ENCODE measurements at places on chromosomes 3 and 15.

DNA sequence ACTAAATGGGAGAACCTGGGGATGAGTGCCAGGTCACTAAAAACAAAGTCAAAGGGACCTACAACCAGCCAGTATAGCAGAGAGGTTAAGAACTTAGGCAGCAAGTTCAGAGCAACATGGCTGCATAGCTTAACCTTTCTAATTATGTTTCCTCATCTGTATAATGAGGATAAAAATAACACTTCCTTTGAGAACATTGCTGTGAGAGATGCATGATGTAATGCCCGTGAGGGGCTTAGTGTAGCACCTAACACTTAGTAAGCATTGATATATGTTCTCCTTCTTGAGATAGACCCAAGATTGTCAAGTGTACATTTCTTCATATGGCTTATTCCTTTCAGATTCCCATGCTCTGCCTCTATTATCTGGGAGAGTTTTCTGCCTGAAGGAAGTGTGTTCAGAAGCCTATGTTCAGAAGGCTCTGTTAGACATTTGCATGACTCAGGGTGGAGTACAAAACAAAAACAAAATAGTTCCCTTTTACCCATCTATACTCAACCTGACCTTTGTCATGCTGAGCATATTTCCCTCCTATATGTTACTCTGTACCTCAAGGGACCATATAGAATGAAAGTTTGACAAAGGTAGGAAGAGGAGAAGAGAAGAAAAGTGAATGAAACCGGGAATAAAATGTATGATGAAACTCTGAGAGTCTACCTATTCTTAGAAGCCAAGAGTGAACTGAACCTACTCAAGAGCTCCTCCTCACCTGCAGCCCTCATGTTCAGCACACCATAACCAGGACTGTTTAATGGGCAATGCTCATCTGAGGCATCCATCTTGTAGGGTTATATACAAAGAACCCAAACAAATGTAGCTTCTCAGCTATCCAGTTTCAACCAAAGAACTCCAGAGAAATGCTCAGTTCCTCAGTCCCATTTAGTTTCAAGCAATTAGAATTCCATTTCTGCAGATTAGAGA lies 70.7 kb upstream of the KCNMB2 start:
- DNase-seq = no peak

DNA sequence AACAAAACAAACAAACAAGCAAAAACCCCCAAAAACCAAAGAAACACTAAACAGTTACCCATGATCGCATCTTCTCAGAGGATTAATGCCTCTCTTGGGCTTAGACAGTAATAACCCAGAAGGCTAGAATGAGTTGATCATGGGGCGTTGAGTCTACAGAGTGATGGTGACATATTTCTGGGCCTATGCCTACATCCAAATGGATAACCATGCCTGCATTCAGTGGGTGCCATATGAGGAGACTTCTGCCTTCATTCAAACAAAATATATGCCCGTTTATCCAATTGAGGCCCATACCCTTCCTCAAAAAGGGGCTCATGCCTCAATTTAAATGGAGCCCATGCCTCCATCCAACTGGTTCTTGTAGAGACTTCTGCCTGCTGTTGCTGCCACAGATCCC lies 284.0 kb downstream of the EPHB1 start:
- no peak for DNase-seq

DNA sequence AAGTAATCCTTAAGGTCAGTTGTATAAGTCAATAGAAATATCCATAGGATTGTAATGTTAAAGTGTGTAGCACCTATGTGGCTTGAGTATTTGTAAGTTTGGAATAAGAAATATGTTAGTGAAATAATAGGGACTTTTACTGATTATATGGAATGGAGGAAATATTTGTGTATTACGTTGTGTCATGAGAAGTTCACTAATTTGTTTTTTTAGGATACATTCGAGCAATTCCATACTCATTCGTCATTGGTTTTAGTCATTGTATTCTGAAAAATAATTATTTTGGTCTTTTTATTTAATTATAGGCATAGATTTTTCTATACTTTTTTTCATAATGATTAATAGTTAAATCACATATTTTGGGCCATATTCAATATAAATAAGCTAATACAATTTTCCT lies 21.0 kb downstream of the MBNL1 start:
- DNase-seq = no peak

- no peak for DNase-seq
These were observed 83.7 kb downstream of the TRAK1 start for GRCh38 chr3:42174679-42175385.

GRCh38 chr3:140428380-140428779 lies 249.5 kb upstream of the TRIM42 start:
- no peak for DNase-seq

GRCh38 chr3:162022911-162023310 lies 526.3 kb downstream of the OTOL1 start:
- no peak for DNase-seq

- DNase-seq = no peak
These were observed 95.4 kb downstream of the SRGAP3 start for GRCh38 chr3:9153904-9154619.

DNA sequence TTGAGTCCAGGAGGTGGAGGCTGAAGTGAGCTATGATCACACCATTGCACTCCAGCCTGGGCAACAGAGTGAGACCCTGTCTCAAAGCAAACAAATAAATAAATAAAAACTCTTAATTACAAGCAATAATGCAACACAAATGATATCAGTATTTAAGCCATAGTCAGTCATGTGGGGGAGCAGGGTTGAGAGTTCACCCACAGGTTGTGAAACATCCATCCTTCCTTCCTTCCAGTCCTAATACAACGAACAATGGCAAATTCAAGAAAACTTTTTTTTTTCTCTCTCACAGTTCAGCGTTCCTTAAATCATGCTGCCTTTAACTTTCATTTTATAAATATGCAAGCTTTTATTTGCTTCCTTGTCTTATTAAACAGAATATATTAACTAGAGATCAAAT lies 24.1 kb downstream of the ZNF592 start:
- DNase-seq = no peak

Data from ACHN (cell line).